Immature natural killer cell (primary cell): ENCODE measurements at places on chromosomes 1 and 21.

GRCh38 chr1:77355010-77355409 is 73.2 kb downstream of the AK5 start:
- DNase-seq: no peak

DNA sequence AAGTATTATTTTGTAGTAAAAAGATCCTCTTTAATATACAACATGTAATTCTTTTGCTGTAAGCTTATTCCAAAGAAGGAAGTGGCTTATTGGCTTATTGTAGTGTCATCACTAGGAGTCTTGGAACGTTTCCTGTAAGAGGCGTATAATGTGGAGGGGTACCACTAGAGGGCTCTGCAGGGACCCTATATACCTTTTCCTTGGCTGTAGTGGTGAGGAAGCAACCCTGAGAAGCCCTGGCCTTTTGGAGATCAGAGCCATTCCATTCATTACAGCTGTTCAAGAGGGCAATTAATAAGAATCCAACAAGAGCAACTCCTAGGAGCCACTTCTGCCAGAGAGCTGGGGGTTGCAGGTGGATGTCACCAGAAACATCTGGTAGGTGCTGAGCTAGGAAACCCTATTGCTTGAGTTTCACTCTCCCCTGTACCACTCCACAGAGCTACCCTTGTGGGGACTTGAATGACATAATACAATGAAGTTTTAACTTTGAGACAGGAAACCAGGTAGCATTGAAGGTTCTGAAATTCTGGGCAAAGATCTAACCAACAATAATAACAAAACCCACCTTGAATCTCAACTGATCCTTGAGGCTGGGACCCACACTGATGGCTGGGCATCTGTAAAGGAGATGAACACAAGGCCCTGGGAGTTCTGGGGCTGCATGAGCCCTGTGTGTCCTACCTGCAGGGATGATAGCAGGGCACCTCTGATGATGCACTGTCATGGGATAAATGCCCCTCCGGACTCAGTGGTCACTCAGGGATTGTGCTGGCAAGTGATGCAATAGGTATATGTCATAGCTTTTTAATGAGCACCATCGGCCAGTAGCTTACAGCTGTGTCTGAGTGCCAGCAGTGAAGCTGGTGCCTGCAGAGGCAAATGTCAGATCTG is 160.2 kb upstream of the COA6 start:
- DNase-seq: no peak

DNA sequence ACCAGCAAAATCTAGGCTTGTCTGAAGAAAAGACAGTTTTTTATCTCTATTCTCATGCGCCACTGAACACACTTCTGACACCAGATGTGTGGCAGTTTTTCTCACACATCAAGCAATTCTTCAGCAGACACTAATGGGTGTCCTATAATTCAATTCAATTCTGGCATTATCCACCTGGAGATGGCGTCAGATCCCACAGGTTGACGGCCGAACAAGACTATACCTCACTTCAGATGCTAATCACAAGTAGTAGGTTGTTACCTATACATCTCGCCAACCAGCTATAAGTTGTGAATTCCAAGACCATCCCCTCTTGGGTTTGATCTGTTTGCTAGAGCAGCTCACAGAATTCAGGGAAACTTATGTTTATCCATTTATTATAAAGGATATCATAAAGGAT is 89.9 kb upstream of the ARTN start:
- DNase-seq: no peak

DNA sequence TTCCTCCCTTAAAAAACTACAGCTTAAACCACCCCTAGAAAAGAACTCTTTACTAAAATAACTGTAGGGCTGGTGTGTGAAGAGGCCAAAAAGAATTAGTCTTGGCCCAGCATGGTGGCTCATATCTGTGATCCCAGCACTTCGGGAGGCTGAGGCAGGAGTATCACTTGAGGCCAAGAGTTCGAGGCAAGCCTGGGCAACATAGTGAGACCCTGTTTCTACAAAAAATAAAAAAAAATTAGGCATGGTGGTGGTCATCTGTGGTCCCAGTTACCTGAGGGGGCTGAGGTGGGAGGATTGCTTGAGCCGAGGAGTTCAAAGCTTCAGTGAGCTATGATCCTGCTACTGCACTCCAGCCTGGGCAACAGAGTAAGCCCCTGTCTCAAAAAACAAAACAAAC is 44.9 kb downstream of the BCAR3 start:
- no peak for DNase-seq

GRCh38 chr1:168803806-168804510 is 75.0 kb upstream of the DPT start:
- peak; percentile 11 for DNase-seq

- DNase-seq: no peak
Measured at GRCh38 chr1:238254935-238255334, 364.2 kb upstream of the ZP4 start.

DNA sequence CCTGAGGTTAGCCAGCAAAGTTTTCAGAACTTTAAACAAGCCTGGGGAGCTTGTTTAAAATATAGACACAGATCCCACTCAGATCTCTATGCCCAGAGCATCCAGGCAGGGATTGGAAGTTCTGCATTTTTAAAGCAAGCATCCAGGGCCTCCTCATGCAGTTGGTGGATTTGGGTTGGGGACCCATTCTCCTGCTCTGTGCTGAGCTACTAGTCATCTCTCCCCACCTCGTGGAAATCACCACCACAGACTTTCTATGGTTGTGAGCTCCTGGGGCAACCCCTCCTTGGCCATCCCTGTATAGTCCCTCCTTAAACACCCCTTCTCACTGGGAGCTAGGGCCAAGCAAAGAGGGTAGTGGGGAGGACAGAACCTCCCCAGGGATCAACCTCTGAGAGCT is 73.5 kb upstream of the CASZ1 start:
- no peak for DNase-seq

DNA sequence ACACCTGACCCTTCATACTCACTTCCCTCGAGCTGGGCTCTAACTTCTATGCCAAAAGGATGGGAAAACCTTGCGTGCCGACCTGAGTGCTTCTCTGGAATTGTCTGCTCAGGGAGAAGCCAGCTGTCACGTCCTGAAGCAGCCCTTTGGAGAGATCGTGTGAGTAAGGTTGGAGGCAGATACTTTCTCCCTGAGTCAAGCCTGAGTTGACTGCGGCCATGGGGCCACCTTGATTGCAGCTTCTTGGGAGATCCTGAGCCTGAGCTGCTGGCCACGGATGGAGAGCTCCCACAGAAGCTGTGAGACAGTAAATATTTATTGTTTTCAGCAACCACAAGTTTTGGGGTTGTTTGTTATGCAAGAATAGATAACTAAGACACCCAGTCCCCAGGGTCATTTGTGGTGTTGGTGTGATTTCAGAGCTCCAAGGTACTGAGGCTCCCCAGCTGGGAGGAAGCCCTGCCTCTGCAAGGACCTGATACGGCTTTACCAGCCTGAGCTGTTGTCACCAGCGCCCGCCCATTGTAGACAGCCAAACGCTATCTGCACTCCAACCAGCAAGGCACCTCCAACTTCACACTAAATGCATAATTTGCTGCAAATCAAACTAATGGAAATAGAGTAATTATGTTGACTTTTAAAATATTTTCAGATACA is 531.6 kb downstream of the PTPRU start:
- DNase-seq: no peak

- DNase-seq: no peak
Measured at GRCh38 chr1:161044535-161044907, 1.3 kb downstream of the USF1 start.

GRCh38 chr1:19081218-19081893 is 124.9 kb upstream of the IFFO2 start:
- DNase-seq: no peak

DNA sequence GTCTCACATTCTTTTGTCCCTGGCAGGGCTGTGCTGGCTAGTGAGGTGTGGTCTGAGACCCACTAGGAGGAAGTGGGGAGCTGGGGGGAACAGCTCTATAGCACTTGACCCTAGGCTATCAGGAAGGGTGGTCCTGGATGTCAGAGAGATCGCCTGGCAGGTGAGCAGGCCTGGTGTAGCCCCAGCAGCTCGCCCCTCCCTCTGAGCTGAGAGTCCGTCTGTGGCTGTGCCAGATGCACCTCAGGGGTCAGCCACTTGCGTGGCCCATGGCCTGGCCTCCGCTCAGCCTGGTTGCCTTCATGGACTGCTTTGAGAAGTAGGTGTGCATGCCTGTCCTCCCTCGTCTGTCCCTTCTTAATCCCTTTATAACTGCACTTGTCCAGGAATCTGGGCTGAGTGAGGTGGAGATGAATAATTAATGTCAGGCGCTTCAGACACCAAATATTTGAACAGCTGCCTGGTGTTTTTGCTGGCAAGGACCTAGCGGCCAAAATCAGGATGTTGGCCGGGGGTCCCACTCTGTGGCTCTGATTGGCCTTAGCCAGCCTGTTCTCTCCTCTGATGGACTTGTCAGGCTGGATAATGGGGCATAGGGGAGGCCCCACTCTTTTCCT is 30.5 kb downstream of the TMEM53 start:
- DNase-seq: no peak

DNA sequence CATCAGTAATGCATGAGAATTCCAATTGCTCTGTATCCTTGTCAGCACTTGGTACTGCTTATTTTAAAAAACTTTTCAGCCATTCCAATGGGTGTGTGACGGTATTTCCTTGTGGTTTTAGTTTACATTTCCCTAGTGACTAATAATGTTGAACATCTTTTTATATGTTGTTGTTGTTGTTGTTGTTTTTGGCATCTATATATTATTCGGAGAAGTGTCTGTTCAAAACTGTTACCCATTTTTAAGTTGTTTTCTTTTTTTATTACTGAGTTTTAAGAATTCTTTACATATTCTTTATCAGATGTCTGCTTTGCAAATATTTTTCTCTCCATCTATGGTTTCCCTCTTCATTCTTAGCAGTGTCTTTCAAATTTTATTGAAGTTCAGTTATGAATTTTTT is 231.1 kb upstream of the POU3F1 start:
- no peak for DNase-seq

DNA sequence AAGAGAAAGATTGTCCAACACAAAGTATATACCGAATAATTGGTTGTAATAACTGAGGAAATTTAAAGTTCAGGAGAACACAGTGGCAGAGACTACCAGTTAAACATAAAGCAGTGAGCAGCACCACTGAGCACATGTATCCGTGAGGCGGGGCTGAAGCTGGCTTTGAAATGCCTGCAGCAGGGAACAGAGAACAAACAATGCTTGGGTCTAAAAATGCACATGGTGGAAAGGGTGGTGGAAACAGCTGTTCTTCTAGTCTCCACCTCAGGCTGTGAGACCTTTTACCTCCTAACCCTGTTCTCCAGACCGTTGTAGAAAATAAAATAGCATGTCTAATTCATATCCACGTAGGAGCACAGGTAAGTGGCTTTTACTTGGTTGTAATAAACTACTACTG is 7.7 kb upstream of the GNG4 start:
- no peak for DNase-seq
